CD4-positive, alpha-beta T cell treated with Interleukin-1 beta for 1 hour (primary cell): ENCODE measurements at places on chromosomes 6 and 20.

- DNase-seq: no peak
These were observed 5.9 kb upstream of the SLCO4A1 start for GRCh38 chr20:62636446-62636845.

- no peak for DNase-seq
These were observed 1.3 kb downstream of the RTEL1 start for GRCh38 chr20:63659370-63659769.

GRCh38 chr6:134637282-134637681 lies 312.6 kb downstream of the ALDH8A1 start:
- no peak for DNase-seq

DNA sequence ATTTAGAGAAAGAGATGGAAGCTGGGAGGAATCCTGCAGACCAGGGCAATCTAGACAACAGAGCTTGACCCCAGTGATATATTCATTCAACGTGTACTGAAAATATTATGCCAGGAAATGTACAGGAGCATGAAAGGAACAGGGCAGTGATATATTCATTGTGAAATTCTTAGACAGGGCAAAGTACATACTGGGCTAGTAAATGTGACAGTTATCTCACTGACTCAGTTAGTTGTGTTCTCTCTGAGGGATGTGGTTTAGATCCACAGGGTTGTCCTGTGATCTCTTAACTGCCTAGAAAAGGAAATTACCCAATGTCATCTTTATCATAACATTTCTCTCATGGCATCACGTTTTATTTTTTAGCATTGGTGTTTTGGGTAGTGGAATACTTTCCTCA lies 891.3 kb downstream of the EYS start:
- DNase-seq: no peak

DNA sequence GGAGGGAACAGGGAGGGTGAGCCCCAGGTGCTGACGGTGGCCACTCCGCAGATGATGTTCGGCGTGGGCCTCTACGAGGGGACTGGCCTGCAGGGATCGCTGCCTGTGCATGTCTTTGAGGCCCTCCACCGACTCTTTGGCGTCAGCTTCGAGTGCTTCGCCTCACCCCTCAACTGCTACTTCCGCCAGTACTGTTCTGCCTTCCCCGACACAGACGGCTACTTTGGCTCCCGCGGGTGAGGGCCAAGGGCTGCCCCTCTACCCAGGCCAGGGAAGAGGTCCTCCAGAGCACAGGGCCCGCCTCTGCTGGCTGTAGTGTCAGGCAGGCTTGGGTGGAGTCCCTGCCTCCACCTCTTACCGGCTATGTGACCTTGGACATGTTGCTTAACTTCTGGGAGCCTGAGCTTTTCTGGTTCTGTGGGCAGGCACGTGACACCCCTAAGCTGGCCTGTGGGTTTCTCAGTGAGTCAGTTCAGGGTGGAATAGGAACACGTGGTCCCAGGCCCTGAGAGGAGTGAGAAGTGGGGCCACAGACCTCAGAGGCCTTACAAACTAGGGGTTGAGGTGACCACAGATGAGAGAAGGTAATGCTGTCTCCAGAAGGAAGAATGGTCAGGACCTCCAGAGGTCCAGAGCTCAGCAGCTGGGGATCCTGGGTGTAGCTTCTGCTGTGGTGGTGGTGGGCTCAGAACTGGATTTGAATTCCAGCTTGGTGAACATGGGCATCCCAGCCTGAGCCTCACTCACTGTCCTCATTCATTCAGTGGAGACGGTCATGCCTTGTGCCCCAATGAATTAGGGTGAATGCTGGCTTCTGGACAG lies 11.9 kb downstream of the PCIF1 start:
- peak; percentile 81 for DNase-seq

- no peak for DNase-seq
These were observed 103.8 kb downstream of the KHDC1L start for GRCh38 chr6:73121421-73121993.

DNA sequence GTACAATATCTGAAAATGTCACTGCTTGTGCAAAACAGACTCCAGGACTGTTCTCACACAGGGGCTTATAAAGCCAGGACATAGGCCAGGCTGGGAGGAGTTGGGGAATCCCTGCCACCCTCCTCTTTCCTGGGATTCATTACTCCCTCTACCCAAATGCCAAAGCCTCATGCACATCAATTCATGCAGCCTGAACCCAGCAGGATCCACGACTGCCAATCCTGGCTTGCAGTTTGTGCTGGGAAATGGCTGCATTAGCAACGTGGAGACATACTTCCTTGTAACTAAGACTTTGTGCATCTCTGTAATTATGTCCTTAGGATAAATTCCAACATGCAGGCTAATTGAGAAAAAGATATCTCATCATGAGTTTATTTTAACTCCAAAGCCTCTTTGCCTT lies 143.8 kb downstream of the SYCP2 start:
- DNase-seq: no peak

GRCh38 chr6:4932228-4932903 lies 71.5 kb downstream of the RPP40 start:
- DNase-seq: no peak

DNA sequence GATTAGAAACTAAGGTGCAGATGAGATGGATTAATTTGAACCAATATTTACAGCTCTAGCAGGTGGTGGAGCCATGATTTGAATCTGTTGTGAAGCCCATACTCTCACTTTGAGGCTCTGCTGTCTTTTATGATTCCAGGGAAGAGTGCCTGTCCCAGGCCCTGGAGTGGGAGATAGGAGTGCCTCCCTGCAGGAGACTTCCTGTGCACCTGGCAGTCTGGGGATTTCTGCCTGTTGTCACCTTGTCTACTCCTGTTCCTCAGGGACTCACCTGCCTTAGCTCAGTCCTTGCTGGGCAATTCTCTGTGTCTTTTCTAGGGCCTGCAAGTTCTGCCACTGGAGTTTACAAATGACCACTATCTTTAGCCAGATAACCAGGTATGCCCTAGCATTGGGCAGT lies 46.3 kb downstream of the SCAND1 start:
- DNase-seq: no peak

DNA sequence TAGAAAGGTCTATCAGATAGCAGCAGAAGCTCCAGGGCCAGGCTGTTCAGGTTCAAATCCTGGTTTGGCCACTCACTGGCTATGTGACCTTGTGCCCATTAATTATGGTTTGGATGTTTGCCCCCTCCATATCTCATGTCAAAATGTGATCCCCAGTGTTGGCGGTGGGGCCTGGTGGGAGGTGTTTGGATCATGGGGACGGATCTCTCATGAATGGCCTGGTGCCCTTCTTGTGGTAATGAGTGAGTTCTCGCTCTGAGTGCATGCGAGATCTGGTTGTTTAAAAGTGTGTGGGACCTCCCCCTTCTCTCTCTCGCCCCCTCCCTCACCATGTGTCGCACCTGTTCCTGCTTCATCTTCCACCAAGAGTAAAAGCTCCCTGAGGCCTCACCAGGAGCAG lies 240.9 kb downstream of the LRFN2 start:
- DNase-seq: no peak

GRCh38 chr20:35597186-35597585 lies 18.4 kb upstream of the SPAG4 start:
- no peak for DNase-seq

DNA sequence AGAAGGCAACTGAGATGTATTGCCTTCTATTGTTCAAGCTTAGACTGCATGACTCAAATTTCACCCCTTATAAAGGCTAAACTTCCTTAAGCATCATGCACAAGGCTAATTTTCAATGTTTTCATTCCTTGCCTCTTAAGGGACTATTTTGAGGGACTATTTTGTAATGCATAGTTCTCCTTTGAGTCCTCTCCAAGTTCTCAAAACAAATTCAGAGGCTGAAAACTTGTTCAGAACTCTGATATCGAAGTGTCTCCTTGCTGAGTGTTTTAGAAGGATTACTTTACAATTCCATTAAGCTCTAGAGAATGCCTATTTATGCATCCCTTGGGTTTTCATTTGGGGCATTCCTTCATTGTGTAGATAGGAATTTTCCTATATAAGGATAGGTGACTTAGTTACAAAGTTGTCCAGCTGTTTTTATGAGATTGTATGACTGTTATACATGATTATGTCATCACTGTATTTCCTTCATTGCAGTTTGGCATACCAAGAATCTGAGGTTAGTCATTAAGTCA lies 41.7 kb downstream of the COL19A1 start:
- DNase-seq: no peak

DNA sequence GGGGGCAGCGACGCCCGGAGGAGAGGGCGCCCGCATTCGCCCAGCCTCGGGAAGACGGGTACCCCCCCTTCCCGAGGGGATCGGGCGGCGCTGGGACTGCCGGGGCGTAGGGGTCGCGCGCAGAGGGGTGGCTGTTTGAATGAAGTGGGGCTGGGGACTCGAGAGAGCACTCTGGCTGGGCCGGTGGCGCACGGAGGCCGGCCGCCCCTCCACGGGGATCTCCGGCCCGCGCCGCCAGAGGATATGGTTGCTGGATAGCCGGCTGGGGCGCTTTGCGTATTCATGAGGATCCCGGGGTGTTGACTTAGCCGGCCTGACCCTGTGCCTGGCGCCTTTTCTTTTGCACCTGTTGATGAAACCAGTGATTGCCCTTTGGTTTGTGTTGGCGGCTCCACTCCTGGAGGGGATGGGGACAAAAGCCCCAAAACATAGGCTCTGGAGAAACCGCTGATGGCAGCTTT lies 469 bp downstream of the SYNJ2 start:
- DNase-seq: peak; percentile 25

DNA sequence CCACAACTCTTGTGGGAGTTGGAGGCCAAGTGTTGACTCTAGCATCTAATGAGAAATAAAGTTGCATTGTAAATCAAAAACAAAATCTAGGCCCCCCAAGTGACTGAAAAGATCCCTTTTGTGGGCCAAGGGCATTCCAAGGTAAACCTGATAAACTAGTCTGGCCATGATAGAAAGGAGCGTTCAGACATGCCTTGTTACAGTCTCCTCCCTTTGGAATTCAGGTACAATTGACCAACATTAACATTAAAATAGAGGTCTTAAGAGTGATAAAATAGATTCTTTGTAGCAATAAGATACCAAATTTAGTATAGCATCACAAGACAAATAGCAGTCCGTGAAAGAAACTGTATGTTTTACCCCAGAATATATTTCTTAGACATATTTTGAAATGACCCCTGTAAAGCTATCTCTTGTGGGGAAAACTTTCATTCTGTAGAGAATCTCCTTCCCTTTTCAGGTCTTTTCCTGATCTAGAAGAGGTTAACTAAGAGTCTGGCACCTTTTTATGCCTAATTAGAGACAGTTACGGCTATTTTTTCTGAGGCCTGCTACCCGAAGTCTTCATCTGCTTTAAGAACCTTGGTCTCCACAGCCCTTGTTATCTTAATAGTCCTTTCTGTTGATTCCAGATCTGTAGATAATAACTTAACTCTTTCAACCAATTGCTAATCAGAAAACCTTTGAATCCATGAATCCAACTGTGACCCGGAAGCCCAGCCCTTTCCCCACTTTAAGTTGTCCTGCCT lies 495.4 kb upstream of the MMS22L start:
- DNase-seq: no peak

DNA sequence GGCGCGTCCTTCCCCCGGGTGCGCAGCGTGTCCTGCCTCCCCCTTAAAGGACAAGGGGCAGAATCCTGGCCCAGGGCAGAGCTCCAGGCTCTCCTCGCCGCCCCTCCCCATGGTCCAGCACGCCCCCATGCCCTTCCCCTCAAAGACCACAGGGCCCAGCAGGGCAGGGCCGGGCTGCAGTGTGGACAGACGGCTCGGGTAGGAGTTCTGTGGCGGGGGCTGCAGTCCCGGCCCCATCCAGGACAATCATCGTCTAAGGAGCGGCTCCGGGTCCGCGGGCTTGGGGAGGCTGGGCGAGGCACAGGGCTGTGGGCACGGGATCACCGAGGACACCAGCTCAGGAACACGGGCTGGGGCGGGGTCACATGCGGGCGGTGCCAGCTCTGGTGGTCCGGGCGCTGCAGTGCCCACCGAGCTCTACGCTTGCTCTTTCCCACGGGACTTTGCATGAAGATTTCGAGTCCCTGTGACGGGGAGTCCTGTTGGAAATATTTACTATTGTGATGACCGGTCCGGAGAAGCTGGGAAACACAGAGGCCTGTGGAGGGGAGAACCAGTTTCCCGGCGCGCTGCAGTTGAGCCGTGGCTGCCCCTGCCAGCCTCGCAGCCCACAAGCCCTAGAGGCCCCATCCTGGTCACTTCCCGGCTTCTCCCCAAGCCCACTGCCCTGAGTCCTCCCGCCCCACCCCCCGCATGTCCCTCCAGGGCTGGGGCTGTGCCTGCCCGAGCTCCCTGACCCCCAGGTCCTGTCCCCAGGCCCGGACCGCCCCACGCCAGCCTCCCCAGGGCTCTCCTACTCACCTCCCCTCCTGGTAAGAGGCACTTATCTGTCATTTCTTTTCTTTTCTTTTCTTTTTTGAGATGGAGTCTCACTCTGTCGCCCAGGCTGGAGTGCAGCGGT lies 20.6 kb downstream of the SLC17A9 start:
- no peak for DNase-seq

- DNase-seq: no peak
These were observed 10.9 kb upstream of the SOX4 start for GRCh38 chr6:21582651-21583050.

DNA sequence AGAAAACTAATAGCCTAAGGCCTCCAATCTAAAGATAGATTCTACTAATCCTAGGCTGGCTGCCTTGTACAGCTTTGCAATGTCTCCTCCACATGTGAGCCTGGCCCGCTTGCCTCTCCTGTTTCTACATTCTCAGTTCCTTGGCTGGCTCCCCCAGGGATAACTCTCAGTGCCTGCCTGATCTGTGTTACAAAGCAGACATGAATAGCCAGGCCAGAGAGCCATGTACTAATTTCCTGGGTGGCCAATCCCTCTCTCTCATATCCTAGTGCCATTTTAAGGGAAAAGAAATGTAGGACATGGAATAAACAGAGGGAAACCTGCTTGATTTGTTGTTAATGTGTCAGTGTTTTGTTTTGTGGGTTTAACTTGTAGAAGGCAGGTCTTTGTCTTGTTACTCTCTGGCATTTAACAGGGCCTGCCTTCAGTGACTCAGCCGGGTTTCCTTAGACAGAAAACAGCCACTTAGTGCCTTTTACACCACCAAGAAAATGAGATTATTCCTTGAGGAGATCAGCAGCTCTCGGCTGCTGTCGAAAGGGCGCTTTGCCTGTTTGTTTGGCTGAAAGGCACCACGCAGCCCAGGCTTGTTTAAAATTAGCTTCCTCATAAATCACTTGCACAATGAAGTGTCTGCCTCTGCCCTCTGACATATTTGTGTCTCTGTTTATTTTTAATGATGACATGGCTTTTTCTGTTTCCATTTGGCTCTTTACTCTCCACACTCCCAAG lies 702.7 kb downstream of the MAFB start:
- DNase-seq: no peak

GRCh38 chr6:12709116-12709515 lies 7.5 kb upstream of the PHACTR1 start:
- no peak for DNase-seq
